ENCODE measurements at places on chromosomes 13 and 19.
A peak's percentile ranks its signal among the peaks of the same experiment; 100 is the strongest.

- DNase-seq: no peak
Measured at GRCh38 chr13:26246154-26246553, 7.8 kb upstream of the CDK8 start.

DNA sequence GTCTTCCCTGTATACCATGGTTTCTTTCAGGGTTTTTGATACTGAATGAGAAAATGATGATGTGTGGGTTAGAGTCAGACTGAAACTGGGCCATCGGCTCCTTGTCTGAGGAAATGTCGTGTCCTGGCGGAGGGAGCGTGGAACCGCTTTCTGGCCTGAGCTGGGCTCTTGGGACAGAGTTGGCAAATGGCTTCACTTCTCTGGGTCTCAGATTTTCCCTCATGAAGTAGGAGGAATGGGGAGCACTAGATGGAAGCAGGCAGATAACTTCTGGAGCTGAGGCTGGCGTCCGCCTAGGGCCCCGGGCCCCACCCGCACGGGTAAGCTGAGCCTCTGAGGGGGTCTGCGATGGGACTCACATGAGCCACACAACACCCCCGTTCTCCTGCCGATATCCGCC is 133.3 kb upstream of the WASF3 start:
- DNase-seq: no peak

DNA sequence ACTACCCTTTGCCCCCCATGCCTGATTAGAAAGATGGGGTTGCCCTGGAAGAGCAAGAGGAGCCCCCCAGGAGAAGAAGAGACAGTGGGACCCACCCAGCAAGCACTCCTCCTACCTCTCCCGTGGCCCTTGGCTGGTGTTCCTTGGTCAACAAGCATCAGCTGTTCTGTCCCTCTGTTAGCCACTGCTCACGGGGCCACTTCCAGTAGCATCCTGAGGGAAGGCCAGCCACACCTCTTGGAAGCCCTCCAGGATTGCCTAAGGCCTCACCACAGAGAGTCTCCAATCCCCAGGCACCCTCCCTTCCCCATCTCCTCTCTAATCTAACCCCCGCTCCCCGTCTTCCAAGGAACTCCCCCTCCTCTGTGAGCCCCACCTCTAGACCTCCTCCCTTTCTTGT is 15.1 kb upstream of the DPP9 start:
- DNase-seq: no peak

GRCh38 chr19:31349160-31349881 is at the start of gene TSHZ3:
TSS of gene TSHZ3 (minus strand) at chr19:31349436. CDS start at chr19:31349219, 217 bp downstream.
- DNase-seq: peak; percentile 32

- no peak for DNase-seq
Measured at GRCh38 chr19:42075364-42075615, 676 bp upstream of the ZNF574 start.

- DNase-seq: peak; percentile 76
Measured at GRCh38 chr19:5031231-5032100, 62.6 kb downstream of the KDM4B start.

DNA sequence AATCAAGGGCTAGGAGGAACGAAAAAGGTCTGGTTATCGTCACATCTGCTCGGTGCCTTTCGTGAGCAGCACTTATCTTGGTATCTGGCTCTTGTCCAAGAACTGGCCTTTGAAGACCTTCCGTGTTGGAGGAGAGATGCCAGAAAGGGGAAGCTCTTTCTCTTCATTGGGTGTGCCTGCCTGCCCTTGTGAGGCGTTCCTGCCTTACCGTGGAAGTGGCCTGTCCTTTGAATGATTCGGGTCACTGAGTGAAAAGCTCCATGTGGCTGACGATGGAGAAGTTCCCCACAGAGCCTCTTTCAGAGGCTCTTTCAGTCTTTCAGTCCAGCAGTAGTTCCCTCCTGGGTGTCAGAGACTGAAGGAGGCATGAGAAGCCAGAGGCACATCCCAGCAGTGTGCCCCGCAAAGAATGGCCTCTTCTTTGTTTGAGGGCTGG is 121.5 kb upstream of the SLC10A2 start:
- no peak for DNase-seq

DNA sequence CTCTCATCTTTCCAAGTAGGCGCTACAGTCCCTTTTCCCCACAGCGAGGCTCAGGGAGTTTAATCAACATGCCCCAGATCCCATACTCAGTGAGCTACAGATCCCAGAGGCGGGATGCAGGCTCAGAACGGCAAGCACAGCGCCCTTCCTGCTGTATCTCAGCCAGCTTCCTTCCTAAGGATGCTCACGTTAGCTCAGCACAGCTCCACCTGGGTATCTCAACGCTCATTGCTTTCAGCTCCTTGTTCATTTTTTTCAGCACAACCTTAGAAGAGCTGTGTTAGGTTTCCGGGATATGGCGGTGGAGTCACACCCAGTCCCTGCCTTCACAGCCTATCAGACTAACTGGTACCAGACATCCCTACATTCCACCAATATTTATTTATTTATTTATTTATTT is 3.1 kb upstream of the MEGF8 start:
- DNase-seq: no peak

DNA sequence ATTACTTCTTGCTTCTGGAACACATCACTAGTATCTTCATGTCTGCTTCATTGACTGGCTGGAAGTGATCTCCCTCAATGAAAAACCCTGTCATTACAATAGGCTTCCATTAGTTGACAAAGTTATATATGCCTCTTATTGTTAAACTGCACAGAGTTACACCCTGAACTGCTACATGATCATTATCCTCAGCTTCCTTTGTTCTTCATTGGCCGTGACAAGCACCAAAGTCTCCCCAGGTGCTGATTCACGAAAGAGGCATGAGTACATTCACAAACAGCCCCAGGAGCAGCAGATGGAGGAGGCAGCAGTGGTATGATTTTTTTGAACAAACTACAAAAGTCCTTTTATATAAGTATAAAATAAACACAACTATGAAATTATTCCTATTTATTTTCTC is 51.4 kb downstream of the VWA8 start:
- no peak for DNase-seq

GRCh38 chr13:87052731-87053130 is 618.4 kb upstream of the SLITRK5 start:
- DNase-seq: no peak
